ENCODE measurements at places on chromosomes 1 and 21.

DNA sequence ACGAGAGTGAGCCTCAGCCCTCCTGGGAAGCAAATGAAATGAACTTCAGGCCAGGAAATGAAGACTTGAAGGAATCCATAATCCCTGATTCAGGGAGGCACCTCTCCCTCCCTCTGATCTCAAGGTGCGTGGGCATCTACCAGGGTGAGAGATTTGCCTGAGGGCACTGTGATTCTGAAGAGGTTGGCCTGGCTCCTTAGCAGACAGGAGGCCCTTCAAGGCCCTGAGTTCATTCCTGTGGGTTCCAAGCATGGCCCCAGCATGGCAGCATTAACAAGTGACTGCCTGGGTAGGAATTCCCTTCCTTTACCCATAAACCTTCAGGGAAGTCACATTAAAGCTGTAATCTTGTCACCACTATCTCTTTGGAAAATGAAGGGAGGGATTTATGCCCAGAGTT is 29.8 kb upstream of the IFNGR2 start:
- no peak for DNase-seq

DNA sequence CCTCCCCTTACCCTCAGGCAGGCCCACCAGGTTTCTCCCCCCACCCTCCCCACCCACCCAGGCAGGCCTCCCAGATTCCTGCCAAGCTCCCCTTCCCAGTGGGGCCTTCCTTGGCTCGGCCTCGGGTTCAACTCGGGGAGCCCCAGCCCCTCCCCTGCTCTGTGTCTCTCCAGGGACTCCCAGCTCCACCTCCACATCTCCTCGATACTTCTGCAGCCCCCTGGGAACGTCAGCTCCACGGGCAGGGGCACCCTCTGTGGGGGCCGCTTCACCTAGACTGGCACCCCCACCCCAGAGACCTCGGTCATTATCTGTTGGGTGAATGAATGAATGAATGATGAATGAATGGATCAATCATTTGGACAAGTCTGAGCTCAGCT is 775 bp downstream of the MMEL1 start:
- no peak for DNase-seq

DNA sequence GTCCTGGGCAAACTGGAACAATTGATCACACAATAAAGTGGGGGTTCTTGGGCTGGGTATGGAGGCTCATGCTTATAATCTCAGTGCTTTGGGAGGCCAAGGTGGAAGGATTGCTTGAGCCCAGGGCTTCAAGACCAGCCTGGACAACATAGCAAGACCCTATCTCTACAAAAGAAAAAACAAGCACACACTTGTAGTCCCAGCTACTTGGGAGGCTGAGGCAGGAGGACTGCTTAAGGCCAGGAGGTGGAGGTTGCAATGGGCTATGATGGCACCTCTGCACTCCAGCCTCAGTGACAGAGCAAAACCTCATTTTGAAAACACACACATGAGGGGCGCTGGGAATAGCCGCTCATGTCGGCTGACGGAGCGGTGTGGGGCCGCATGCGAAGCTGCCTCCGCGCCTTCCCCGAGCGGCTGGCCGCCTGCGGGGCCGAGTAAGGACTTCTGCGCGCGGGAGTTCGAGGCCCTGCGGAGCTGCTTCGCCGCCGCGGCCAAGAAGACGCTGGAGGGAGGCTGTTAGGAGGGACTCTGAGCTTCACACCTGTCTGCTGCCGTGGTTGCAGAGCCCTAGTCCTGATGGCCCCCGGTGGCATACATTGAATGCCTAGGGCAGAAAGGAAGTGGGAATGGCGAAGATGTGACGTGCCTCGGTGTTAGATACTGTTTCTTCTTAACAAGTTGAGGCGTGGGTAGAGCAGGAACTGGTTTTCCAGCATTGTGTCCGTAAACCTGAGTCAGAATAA is 59.5 kb downstream of the ACBD3 start:
- no peak for DNase-seq

DNA sequence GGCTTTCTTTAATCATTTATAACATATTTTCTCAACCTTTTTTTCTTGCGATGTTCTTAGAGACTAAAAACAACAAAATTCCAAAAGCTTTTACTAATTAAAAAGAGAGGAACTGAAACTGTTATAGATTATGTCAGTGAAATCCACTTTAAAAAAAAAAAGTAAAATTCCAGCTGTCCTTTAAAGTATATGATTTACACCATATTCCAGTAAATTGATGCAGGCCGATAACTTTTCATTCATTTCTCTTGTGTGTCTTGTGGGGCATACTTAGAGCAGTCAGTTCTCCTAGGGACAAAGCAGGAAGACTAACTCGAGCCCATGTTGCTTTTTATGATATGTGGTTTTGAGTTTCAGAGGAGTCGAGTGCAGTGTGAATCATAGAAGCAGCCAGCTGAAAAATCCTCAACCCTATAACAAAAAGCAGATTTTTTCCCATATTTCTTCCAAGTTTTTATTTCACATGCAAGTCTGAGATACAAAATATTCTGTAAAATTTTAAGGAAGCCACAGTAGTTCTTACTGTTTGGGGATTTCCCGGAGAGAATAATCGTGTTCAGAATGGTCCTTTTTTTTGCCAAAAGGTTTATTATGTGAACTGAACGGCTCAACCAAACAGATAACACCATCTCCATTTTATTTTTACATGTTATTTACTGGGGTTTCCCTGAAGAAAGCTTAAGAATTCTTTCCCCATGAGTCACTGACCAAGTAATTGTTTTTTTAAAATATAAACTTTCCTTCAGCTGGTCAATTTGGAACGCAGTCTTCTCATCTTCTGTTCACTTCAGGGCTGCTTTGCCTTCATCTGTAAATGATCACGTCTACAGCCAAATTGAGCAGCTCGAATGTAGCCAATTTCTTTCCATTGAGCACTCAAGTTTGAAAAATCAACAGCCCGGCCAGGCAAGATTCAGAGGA is 77.0 kb upstream of the C1orf105 start:
- peak; percentile 94 for DNase-seq

- DNase-seq, result peak; percentile 30
Observed at GRCh38 chr21:37496972-37497371, 130.4 kb downstream of the DYRK1A start.

GRCh38 chr1:21641967-21642739 is 27.0 kb downstream of the RAP1GAP start:
- DNase-seq, result no peak

- DNase-seq, result no peak
Observed at GRCh38 chr1:50106095-50106761, 2.5 kb upstream of the ELAVL4 start.

DNA sequence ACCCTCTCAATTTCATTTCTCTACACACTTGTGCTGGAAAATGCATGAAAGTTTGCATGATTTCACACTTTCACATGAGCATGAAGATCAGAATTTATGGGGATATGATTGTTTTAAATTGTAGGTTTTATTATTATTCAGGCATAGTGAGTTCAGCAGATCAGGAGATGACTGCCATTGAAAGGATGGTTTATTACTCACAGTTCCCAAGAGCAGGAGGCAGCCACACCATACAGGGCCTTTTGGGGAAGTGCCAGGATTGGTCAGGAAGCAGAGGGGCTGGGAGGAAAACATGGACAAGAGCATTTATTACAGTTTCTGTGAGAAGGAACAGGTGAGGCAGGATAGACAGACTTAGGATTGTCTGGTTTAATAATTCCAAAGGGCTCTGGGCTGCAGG is 114.6 kb upstream of the KCNJ15 start:
- no peak for DNase-seq

DNA sequence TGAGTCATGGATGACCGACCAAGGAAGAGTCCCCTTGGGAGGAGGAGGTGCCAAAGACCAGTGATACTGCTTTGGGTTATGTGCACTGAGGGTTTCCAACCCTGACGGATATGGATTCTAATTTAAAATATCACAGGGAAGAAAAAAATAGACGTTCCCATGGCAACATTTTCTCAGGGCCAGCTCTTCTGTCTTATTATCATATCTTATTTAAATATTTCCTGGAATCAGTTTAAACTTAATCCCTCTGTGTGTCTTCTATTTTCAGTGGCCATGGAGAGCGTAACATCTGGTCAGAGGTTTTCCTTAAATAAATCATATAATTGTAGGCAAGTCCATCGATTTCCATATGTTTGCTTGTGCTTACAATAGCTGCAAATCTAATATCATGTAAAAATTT is 205.4 kb upstream of the FMN2 start:
- DNase-seq, result no peak

DNA sequence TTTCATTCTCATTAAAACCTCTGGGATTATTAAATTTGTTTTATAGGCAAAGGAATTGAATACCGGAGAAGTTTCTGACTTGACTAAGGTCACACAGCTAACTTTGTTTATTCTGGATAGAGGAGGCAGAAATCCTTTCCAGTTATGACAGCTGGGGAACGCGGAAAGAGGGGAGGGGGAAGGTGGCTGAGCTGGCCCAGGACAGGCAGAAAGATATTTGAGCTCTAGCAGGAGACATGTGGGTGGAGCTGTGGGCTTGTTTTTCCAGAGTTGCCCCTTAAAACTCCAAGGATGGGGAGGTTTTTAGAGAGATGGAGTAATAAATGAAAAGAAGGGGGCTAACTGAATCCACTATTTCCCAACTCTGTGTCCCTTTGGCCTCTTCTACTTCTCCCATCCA is 27.8 kb downstream of the FOXD2 start:
- DNase-seq, result peak; percentile 31

- DNase-seq, result peak; percentile 45
Observed at GRCh38 chr1:153488731-153489130, 28.3 kb upstream of the S100A7 start.

- DNase-seq, result peak; percentile 77
Observed at GRCh38 chr1:100866041-100866900, 28.4 kb downstream of the EXTL2 start.

DNA sequence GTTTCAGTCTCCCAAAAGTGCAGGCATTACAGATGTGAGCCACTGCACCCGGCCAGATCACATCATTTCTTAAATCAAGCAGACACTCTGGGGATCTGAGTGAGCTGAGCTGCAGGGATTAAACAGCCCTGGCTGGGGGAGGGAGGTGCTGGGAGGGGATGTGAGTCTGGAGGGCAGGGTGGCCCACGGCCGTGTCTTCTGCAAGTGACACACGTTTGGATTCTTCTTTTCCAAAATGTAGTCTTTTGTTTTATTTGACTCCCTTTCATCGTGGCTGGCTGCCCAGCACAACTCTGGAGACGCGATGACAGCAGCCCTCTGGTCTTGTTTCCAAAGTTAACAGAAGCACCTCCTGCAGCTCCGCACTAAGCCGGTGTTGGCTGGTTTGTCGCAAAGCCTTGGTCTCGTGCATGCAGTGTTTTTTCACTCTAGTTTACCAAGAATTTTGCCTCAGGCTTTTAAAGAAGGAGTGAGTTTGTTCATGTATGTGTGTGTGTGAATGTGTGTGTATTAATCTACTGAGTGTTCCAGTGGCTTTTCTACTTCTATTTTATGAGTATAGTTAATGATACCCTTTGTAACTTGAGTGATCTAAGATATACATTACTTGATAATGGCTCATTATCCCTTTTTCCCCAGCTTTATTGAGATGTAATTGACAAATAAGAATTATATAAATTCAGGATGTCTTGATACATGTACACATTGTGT is 2.8 kb upstream of the KRTAP10-5 start:
- DNase-seq, result peak; percentile 16

DNA sequence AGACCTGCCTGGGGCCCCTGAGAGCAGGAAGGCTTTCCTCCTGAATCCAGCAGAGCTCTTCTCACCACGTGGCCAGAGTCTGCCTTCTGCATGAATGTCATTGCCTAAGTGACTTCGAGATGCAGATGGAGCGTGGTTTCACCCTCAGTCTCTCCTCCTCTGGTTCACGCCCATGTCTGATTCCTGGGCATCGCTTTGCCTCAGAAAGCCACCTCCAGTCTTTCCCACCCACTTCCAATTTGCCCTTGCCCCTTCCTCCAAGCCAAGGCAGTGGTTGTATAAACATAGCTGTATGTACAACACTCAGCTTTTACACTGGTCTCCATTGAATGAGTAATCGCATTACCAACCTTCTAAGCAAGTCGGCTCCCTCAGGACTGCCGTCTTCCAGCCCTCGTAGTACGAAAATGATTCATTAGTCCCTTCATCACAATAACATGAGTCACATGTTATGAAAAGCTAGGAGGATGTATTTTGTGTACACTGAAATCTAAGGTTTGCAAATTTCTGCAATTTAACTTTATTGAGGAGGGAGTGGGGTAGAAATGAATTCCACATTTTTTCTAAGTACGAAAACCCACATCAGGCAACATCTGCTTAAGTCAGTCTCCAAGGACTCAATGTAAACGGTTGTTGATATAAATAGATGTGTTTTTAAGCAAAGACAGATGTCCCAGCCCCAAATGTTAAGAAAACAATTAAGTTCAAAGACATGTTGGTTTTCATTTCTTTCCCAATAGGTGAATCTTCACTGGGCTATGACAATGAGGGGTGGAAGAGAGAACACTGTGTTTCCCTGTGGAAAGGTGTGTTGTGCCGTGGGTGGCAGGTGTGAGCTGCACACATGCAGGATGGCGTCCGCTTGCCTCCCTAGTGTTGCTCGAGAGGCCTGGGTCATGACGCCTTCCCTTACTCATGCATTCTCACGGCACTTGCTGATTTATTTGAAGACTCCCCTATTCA is 32.3 kb upstream of the ETS2 start:
- peak; percentile 95 for DNase-seq

DNA sequence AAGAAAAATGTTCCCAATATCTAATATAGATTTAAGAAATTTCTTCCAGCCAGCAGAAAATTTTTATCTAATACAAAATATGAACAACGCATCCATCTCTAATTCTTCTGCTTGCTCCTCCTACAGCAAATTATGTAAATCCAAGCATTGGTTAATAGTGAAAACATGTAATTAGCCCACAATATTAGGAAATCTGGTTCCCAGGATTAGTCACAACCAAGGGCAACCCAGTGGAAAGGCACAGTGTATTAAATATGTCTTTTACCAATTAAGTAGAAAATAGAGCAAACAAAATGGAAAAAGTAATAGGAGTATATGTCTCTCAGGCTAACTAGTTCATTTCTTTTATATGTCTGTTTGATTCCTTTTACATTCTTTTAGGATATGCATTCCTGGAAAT is 59.4 kb upstream of the IFI44L start:
- DNase-seq, result no peak

DNA sequence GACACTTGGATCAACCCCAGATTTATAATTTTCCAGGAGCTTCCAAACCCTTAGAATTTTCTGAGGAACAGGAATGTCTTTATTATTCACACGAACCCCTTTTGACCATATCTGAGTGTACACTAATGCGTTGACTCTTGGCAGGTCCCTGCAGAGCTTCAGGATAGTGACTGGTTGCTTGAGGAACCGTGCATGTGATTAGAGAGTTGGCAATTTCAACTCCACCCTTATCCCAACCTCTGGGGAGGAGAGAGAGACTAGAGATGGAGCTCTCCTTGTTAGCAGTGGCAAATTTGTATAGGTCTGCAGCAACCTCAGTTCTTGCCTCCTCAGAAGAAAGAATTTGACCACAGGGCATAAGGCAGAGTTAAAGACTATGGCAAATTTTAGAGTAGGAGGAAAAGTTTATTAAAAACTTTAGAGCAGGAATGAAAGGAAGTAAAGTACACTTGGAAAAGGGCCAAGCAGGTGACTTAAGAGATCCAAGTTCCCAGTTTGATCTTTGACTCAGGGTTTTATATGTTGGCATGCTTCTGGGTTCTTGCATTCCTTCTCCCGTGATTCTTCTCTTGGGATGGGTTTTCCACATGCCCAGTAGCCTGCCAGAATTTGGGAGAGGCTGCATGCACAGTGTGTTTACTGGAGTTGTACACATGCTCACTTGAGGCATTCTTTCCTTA is 93.8 kb upstream of the ETV3 start:
- DNase-seq, result no peak
